ENCODE measurements at places on chromosomes 2 and 18.
A peak's percentile ranks its signal among the peaks of the same experiment; 100 is the strongest.

DNA sequence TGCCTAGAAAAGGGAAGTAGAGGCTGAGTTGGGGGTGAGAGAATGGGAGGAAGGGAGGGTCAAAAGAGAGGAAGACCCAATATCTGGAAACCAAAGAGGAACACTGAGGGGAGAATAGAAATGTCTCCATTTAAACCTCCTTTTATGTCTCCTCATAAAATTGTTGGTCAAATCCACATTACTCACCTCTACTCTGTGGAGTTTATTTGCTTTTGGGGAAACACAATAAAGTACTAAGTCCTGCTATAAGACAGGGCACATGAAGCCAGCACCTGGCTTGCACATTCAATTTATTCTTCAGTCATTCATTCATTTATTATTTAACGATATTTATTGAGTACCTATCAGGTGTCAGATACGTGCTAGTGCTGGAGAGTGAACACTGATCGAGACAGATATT is 60.3 kb upstream of the NFE2L2 start:
- no peak for DNase-seq

- DNase-seq: no peak
Observed at GRCh38 chr2:170106102-170106840, 71.7 kb upstream of the MYO3B start.

DNA sequence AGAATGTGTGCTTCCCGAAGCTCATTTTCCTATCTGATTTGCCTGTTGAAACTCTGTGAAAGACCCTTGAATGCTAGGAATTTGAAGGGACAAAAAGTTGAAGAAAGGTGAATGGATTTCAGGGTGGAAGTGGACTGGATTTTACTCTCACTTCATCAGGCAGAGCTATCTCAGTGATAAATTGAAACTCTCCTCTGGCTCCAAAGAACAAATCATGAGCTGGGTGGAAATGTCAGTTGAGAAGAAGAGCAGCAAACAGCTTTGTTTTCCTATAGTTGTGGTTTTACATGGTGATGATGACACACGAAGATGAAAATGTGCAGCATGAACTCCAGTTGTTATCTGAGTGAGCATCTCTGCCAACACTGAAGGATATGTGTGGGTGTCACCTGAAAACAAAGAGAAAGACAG is 34.4 kb downstream of the CD28 start:
- DNase-seq: no peak

GRCh38 chr2:200586644-200586975 is 796 bp downstream of the AOX1 start:
- no peak for DNase-seq

DNA sequence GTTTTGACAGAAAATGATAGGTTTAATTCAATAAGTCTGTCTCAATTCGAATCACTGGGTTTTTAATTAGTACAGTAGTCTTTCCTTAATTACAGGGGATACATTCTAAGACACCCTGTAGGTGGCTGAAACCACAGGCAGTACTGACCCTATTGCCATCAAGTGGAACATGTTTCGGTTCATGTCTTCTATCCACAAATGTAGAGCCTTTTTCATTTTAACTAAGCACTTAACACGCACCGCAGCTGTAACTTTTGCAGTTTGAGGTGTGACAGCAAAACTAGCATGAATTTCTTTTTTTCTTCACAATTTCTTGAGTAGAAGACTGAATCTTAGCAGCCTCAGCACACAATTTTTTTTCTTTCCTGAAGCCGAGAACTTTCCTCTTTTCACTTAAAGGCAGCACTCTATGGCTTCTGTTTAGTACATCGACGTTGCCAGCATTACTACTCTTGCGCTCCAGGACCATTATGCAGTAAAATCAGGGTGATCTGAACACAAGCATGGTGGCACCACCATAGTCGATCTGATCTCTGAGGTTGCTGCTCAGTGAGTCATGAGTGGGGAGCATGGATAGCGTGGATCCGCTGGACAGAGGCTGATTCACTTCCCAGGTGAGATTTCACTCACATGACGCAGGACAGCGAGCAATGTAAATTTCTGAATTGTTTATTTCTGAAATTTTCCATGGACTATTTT is 805.1 kb downstream of the RNF144A start:
- DNase-seq: no peak

GRCh38 chr2:72013726-72014125 is 133.9 kb downstream of the CYP26B1 start:
- DNase-seq: peak; percentile 14

DNA sequence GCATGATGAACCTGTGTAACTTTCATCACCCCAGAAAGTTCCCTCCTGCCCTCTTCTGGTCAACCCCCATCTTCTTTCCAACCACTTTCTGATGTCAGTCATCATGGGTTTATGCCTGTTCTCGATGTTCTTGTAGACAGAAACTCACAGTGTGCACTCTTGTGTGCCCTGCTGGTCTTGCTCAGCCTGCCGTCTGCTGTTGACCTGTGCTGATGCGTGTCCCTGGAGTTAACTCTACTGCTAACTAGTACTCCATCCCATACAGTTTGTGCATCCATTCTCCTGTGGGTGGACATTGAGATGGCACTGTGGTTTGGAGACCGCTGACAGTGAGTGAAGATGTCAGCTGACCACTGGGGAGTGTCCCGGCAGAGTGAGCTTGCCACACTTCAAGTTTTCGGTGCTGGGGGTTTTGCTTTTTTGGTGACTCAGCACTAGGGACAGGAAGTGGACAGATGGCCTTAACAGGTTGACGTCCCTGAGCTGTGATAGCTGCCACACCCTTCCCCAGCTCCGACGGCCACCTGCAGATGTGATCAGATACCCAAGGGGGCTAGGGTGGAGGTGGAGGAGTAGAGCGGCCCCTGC is 14.8 kb downstream of the KLHL29 start:
- no peak for DNase-seq

- DNase-seq: no peak
Observed at GRCh38 chr18:44590956-44591670, 89.6 kb upstream of the SETBP1 start.

- peak; percentile 87 for DNase-seq
Observed at GRCh38 chr2:42046819-42047487, 868 bp upstream of the PKDCC start.

- no peak for DNase-seq
Observed at GRCh38 chr18:57748770-57749603, 54.1 kb downstream of the ATP8B1 start.

DNA sequence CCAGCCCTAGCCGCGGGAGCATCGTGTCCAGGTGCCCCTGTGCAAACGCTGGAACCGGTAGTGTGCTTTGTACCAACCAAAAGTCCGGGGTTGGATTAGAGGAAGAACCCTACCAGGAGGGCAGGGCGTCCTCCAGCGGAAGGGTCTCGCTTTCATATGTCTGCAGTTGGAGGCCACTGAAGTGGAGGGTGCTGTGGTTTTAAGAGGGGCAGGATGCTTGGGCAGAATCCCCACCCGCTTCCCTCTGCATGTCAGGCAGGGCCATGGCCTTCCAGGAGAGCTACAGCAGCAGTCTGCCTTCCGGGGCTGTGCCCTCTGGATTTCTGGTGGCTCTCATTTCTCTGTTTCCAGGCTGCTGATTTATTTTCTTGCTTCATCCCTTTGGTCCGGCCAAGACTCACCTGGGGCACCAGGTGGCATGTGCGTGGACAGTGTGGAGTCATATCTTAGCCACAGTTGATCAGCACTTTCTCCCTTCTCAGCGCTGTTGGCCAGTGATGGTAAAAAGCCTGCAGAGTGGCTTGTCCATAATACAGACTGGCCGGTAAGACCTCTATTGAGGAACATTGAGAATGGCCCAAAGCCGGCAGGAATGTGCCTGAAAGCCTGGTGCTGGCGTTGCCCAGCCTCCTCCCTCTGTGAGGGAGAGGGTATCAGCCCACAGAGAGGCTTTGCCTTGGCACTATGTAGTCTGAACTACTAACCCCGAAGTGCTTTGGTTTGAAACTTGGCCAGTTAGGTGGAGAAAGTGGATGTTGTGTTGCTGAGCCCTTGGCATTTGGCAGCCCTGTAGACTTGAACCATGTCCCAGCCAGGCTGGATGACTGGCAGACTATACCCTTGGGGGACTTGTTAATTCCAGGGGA is 1.8 kb downstream of the AGAP1 start:
- no peak for DNase-seq

DNA sequence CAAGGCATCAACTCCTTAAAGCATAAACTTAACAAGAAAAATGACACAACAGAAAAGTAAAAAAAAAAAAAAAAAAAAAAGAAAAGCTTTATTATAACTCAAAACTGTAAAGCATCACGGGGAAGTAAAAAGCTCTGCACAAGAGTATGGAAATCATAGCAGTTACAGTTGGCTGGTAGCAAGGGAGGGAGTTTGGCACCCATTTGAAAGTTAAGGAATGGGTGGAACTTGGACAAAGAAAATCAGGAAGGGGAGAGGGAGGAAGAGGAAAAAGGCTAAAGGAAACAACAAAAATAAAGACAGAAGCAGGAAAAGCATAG is 8.6 kb downstream of the KLF7 start:
- DNase-seq: no peak

All from posterior cingulate gyrus (tissue), 11 donors.